GM06990 (cell line): ENCODE measurements at places on chromosomes 16 and 17.

GRCh38 chr16:75462806-75463205 lies 1.7 kb downstream of the TMEM170A start:
- no peak for DNase-seq

GRCh38 chr16:30096105-30096861 lies at the start of gene YPEL3:
YPEL3 (minus strand) TSS chr16:30096213; CDS start chr16:30095482, 731 bp downstream.
- DNase-seq, result peak; percentile 96

GRCh38 chr17:7323731-7324437 lies 5.3 kb downstream of the NEURL4 start:
- DNase-seq, result peak; percentile 70

DNA sequence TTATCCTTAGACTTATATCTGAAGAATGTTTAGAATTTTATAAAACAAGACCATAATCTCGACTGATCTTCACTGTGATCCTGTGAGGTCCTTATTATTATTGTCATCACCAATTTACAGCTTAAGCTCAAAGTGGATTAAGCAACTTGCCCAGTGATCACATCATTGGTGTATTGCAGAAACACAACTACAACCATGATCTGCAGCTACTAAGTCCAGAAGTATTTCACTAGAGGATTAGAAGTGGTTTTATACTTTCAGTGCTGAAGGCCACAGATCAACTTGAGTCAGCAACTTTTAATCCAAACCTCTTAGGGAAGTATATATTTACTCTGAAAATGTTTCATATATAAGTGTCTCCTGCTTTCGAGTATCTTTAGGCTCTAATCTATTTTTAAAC lies 624.3 kb upstream of the SOX9 start:
- no peak for DNase-seq

- DNase-seq, result no peak
These were observed 26.4 kb upstream of the CACNG1 start for GRCh38 chr17:67017910-67018309.
